ENCODE measurements at places on chromosomes 5 and 9. TPM values are rescaled to one million over a fixed set of nuclear protein-coding genes. Genes with fewer than 3 reads are reported as not detected.

PRDM9 gene
- total RNA-seq: not detected

C7 gene
- total RNA-seq: 1.1 TPM

CCNO gene
- total RNA-seq: not detected

DDX4 gene
- not detected for total RNA-seq

PLPP1 gene
- 194 TPM for total RNA-seq

GZMA gene
- total RNA-seq: not detected

ANKRD55 gene
- not detected for total RNA-seq

TTC23L gene
- total RNA-seq: 0.37 TPM

SLC36A2 gene
- total RNA-seq: not detected

LCN15 gene
- not detected for total RNA-seq

KLF4 gene
- 16.8 TPM for total RNA-seq

SPATA31D4 gene
- total RNA-seq: not detected

C9orf85 gene
- total RNA-seq: 13.6 TPM

PCDHGA11 gene
- total RNA-seq: 6.4 TPM

PITX1 gene
- 208 TPM for total RNA-seq

DBH gene
- total RNA-seq: not detected

IFNA21 gene
- total RNA-seq: not detected

ZNF300 gene
- 4.6 TPM for total RNA-seq

FAM221B gene
- not detected for total RNA-seq

NOXA1 gene
- 0.57 TPM for total RNA-seq

RNF183 gene
- not detected for total RNA-seq

ANKH gene
- total RNA-seq: 10.4 TPM

SELENOP gene
- total RNA-seq: 131 TPM

PGM5 gene
- 14.9 TPM for total RNA-seq

ARHGEF28 gene
- 15.9 TPM for total RNA-seq

HK3 gene
- not detected for total RNA-seq

NFIB gene
- total RNA-seq: 9.7 TPM

PIP5K1B gene
- under 0.01 TPM for total RNA-seq

PNPLA7 gene
- 1.1 TPM for total RNA-seq

CTNNAL1 gene
- total RNA-seq: 37.5 TPM

PCDHGC4 gene
- 1.7 TPM for total RNA-seq

MCTP1 gene
- total RNA-seq: 4.7 TPM

FAF2 gene
- 38.2 TPM for total RNA-seq

TAF11L5 gene
- total RNA-seq: not detected

FYB1 gene
- not detected for total RNA-seq

ACTL7A gene
- not detected for total RNA-seq

DPYSL3 gene
- total RNA-seq: 106 TPM

RAD50 gene
- 26.5 TPM for total RNA-seq

PDCD1LG2 gene
- total RNA-seq: 2.6 TPM

Measured in smooth muscle cell of bladder (primary cell).